ENCODE measurements at places on chromosomes 6 and 20.
A peak's percentile ranks its signal among the peaks of the same experiment; 100 is the strongest.

DNA sequence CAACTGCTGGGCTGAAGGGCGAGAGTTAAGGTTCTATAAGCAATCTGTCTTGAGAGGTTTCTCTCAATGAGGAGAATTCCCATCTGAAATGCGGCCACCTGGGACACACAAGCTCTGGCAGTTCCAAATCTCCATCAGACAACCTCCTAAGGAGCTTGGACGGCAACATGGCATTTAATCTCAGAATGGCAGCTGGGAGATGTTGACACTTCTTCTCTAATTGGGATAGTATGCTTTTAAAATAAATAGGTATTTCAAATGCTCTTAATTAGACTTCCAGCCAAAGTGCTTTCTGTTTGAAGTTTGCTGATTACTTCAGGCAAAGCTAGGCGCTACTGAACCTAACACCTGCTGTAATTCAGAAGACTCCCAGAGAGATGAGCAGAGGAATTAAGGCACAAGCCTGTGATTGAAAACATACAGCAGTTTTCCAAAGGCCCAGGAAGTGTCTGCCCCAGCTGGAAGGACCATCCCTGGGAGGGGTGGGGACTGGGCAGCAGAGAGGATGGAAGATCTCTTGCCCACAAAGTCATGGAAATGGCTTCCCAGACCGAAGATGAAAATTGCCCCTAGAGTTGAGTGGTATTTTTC, 59.1 kb upstream of the KCNK16 start:
- no peak overlapping the region for H3K27ac ChIP-seq
- no peaks in the 10 kb centered on the region for H3K36me3 ChIP-seq
- no peaks in the 10 kb centered on the region for H3K27me3 ChIP-seq

DNA sequence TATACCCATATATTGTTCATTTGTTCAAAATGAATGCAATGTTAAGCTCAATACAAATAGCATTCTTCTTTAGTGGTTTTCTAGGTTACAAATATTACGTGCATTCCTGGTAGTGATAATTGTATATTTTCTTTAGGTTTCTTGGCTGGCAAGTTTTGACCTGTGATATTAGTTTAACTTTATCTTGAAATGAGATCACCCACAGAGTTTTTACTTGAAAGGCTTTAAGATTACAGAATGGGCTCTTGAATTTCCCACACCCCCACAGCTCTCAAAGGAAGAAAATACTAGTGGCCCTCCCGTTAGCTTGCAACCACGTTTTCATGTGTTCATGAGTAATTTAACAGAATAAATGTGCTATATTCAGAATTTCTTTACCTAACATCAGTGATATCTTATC, 1315.5 kb upstream of the GJE1 start:
- no peak for DNase-seq
- no peaks in the 10 kb centered on the region for H3K36me3 ChIP-seq
- no peaks in the 10 kb centered on the region for H3K27me3 ChIP-seq
- H3K4me1 ChIP-seq: no peaks in the 10 kb centered on the region
- no peak overlapping the region for H3K27ac ChIP-seq

GRCh38 chr6:143545165-143545564, 33.6 kb upstream of the FUCA2 start:
- H3K4me1 ChIP-seq: no peaks in the 10 kb centered on the region
- H3K36me3 ChIP-seq: no peaks in the 10 kb centered on the region
- no peak overlapping the region for H3K27ac ChIP-seq
- no peak overlapping the region for H3K4me3 ChIP-seq
- no peak for DNase-seq

DNA sequence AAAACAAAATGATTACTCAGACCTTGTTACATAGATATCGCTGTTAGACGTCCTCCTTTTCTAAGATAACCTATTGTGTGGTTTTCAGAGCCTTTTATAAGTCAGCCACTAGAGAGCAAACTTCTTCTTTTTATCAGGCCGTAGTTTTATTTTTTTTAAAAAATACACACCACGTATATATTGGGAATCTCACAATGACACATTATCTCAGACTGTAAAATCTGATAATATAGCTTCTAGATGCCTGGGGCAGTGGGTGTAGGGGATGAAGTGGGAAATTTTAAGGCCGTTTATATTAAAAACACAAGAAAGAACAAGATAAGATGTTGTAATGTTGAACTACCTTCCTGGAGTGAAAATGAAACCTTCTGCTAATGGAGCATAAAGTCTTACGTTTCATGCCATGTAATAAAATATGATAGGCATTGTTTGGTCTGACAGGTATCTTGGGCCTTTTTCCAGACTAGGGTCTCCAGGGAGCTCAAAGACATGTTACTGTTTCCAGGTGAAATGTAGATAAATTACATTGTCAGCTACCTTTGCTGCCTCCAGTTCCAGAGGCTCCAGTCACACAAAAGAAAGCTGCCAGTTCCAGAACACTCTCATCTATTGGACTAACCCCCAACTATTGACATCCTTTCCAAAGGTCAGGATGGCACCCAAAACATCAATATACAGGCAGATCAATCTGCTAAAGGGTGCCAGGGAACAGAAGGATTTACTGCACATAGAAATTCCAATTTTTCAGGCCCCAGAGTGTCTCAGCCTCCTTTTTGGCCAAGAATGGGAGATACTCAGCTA, 130.2 kb upstream of the AKIRIN2 start:
- no peaks in the 10 kb centered on the region for H3K36me3 ChIP-seq
- no peak for DNase-seq
- H3K4me3 ChIP-seq: peak overlapping the region; percentile 90
- no peak overlapping the region for H3K27ac ChIP-seq
- no peaks in the 10 kb centered on the region for H3K4me1 ChIP-seq

- H3K27ac ChIP-seq: no peak overlapping the region
- no peak for DNase-seq
- H3K36me3 ChIP-seq: no peaks in the 10 kb centered on the region
- H3K27me3 ChIP-seq: no peaks in the 10 kb centered on the region
- H3K4me3 ChIP-seq: no peak overlapping the region
These were observed 706.1 kb downstream of the KIF16B start for GRCh38 chr20:15866916-15867730.

DNA sequence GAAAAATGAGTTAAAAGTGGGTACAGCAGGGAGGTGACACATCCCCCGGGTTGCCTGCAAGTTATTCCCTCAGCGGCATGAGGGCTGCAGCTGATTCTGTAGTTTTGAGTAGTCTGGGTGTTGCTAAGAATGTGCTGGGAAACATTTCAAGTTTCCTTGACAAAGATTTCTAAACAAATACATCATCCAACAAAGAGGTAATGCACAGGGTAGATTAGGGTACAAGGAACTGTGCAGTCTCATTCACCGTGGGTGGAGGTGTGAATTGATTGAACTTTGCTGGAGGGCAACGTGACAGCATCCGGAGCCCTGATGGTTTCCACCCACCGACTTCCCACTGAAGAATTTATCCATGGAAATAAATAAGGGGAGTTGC, 21.8 kb downstream of the CASS4 start:
- no peaks in the 10 kb centered on the region for H3K36me3 ChIP-seq
- no peak overlapping the region for H3K27ac ChIP-seq
- no peaks in the 10 kb centered on the region for H3K27me3 ChIP-seq
- no peak for DNase-seq
- H3K4me1 ChIP-seq: no peaks in the 10 kb centered on the region
- H3K4me3 ChIP-seq: no peak overlapping the region

GRCh38 chr6:103113416-103113815, 1719.9 kb downstream of the GRIK2 start:
- no peaks in the 10 kb centered on the region for H3K4me1 ChIP-seq
- no peaks in the 10 kb centered on the region for H3K27me3 ChIP-seq
- no peak overlapping the region for H3K4me3 ChIP-seq

GRCh38 chr6:14824484-14825275, 421.2 kb upstream of the JARID2 start:
- H3K4me1 ChIP-seq: no peaks in the 10 kb centered on the region
- no peak overlapping the region for H3K4me3 ChIP-seq
- H3K36me3 ChIP-seq: no peaks in the 10 kb centered on the region
- H3K27ac ChIP-seq: no peak overlapping the region

Measured in aorta (tissue), 5 donors.